Endothelial cell (in vitro differentiated cells): ENCODE measurements at places on chromosomes 7 and 10.

DNA sequence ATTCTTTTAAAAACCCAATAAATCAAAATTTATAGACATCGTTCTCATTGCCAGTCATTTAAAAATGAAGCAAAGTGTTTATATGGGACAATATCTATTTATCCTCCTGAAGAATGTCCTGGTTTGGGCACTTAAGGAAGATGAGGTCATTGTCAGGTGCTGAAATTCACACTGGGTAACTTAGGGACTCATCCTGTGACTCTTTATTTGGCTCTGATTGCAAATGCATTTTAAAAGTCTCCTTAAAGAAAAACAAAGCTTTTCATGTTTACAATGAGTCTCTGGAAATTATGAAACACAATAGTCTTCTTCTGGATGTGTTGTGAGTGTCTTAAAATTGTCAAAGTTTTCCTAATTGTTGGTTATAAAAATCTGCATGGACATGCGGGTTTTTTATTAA, 69.5 kb upstream of the GPR158 start:
- no peak for DNase-seq

DNA sequence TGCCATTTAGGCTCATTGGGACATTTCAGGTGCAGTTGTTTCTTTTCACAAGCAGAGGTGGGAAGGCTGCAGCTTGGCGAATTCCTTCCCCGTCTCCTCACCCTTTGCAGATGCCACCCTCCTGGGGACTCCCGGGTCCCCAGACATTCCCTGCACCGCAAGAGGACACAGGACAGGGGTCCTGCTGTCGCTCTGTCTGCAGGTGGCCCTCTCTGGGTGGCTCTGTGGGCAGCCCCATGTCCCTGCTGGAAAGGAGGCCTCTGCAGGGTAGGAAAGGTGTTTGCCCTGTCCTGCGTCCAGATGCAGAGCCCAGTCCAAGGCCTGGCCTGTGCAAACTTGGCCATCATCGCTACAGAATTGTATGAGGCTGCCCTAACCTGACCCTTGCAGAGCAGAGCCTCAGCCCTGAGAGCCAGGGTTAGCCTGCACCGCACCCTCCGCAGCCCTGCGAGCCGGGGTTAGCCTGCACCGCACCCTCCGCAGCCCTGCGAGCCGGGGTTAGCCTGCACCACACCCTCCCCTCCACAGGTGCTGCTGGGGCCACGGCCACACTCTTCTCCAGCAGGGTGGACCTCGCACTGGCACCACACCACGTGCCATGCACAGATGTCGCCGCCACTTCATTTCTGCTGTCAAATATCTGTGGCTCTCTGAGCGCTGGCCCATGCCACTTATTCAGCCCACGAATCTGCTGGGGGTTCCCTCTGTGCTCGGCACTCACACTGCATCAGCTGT, 61.0 kb downstream of the CFAP46 start:
- no peak for DNase-seq

DNA sequence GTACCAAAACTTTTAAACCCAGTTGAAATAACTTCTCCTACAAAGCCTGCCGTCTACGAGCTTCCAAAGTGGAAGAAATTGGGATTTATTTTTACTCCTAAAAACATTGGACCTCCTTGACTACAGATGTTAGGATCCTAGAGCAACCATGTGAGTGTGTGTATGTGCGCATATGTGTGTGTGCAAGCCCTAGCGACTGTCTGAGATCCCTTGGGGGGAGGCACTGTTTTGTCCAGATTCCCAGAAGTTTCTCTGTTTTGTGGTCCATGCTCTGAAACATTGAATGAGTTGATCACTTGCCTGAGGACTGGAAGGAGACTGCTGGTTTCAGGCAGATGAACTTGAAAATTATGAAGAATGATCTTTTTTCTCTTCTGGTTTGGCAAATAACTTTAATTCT, 312.3 kb upstream of the ZNF32 start:
- no peak for DNase-seq

DNA sequence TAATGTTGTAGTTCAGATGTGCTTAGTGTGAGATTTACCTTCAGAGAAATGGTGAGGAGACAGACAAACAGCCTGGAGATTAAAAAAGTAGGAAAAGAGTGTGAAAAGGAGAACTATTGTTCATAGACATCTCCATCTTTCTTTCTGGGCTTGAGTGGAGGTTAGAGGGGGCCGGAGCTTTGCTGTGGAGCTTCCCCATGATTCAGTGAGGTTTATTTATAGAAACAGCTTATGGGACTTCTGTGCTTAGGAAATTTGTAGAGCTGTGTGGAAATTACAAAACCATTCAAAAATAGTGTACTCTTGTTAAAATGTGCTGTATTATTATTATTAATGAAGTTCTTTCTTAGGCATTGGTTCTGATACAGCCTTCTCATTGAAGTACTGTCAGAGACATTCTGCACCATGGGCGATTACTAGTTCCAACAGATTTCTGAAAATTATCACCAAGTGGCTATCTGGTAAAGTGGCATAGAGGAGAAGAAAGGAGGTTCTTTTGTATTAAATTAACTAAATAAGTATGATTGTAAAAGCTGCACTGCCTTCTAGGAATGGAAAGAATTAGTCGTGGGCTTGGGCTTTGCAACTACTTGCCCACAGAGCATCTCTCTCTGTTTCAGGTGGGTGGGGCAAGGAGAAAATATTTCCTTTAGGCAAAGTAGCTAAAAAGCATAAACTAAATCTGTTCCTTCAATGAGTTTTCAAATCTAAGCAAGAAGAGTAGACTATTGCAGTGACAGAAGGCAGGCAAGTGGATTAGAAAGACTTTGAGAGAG, 8.7 kb upstream of the TCAF1 start:
- DNase-seq, result no peak

- DNase-seq, result no peak
These were observed 337.5 kb upstream of the CNTNAP2 start for GRCh38 chr7:145779140-145779539.

DNA sequence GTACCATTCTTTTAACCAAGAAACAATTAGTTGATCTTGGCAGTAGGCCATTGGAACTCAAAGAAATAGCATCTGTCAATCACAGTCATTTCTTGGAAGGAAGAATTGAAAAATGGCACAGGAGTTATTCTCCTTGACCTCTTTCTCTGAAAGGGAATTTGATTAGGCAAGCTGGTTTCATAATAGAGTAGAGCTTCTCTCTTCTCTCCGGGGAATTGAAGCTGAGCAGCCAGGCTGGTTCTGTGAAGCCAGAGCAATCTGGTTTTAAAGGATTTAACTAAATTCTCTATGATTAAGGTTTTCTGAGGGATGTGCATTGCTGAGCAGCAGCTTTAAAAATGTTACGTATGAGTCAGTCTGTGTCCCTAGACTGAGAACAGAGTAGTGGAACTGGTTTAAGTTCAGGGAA, 70.2 kb downstream of the AHCYL2 start:
- DNase-seq, result no peak

GRCh38 chr7:6317797-6318438, 45.5 kb upstream of the CYTH3 start:
- no peak for DNase-seq

GRCh38 chr10:93821051-93821772, 63.5 kb downstream of the LGI1 start:
- no peak for DNase-seq

DNA sequence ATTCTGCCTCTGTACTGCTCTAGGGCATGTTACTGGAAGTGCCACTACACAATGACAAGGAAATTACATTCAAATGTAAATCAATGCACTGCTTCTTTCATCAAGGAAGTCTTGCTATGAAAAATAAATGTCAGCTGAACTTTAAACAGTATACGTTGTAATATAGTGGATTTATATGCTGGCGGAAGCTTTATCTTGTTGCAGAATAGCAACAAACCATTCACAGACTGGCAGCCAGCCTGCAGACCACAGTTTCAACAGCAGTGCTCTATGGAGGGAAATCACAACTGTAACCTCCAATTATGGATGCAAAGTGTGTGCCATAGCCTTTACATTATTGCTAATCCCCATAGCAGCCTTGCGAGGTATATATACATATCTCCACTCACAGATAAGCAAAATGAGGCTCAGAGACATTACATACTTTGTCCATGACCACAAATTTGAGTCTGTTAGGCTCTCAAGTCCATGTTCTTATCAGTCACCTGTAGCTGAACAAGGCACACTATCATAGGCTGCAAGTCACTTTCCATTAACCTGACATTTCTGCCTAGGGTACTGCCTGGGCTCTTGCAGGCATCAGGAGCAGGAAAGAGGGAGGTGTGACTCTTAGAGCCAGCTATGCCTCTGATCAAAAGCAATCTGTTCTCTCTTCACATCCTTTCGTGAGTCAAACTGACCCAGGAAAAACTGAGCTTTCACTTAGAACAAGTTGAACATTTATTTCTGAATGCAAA, 22.6 kb downstream of the COL28A1 start:
- DNase-seq, result no peak

- DNase-seq, result no peak
These were observed 35.4 kb upstream of the INHBA start for GRCh38 chr7:41738336-41738735.

GRCh38 chr10:878895-879294, 52.6 kb downstream of the LARP4B start:
- DNase-seq, result no peak

DNA sequence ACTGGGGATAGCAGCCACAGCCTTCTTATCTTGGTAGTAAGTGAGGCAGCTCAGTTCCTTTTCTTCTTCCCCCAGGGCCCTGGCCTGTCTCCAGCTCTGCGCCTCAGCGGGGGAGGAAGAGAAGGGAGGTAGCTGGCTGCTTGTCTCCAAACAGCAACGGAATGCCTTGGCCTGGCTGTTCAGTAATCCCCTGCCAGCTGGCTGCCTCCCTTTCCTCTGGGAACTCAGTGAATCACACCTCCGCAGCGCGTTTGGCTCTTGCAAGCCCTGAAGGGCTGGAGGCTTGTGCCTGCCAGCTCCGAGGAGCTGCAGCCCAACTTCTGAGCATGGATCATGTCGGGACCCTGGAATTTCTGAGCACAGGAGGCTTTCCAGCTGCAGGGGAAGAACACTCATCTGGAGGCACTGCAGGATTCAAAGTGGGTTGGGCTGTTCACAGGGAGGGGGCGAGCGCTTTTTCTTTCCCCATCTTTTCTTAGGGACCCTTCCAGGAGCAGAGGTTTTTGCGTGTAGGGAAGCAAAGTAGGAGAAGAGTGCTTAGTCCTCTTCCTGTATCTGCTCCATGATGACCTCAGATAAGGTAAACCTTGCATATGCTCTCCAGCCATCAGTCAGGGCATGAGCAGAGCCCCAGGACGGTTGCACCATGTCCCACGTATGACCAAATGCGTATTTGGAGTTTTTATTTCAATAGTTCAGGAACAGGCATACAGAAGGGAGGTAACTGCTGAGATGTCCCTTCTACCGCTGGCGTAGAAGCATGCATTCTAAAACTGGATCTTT, 253.2 kb upstream of the INHBA start:
- DNase-seq, result peak; percentile 47

DNA sequence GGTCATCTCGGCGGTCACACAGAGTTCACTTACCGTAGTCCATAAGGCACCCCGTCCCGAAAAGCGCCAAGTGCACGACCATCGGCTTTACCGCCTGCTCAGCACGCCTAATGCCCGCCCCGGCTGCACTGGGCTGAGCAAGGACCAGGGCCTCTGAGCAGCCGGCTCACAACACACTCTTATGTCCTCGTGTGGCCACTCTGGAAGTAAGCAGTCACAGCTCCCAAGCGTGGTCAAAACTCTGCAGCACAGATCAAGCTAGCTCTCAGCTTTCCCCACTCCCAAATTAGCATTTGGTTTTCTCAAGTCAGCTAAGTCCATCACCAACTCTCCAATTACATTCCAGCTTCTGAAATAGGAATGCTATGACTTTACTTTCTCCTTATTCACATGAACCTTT, 57.7 kb downstream of the MAD1L1 start:
- DNase-seq, result no peak

DNA sequence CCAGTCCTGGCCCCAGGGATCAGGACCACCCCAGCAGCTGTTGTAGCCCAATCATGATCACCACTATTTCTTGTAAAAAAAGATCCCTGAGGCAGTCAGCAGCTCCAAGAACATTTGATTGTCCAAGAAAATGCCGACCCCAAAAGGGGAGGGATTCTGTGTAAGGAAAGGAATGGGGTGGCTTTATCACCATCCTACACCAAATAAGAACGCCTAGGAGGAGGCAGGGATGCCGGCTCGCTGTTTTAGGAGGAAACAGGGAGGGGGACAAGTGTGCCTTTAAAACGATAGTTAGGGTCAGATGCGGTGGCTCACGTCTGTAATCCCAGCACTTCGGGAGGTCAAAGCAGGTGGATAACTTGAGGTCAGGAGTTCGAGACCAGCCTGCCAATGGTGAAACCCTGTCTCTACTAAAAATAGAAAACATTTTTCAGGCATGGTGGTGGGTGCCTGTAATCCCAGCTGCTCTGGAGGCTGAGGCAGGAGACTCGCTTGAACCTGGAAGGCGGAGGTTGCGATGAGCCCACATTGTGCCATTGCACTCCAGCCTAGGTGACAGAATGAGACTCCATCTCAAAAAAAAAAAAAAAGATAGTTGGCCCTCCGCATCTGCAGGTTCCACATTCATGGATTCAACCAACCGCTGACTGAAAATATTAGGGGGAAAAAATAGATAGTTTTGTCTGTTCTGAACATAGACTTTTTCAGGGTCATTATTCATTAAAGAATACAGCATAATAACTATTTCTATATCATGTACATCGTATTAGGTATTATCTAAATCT, 63.6 kb downstream of the PDIA4 start:
- no peak for DNase-seq

GRCh38 chr7:136104269-136104603, 127.1 kb upstream of the MTPN start:
- no peak for DNase-seq

GRCh38 chr7:135994466-135995205, 17.5 kb upstream of the MTPN start:
- no peak for DNase-seq

GRCh38 chr7:98085674-98086073, 21.0 kb upstream of the LMTK2 start:
- no peak for DNase-seq

DNA sequence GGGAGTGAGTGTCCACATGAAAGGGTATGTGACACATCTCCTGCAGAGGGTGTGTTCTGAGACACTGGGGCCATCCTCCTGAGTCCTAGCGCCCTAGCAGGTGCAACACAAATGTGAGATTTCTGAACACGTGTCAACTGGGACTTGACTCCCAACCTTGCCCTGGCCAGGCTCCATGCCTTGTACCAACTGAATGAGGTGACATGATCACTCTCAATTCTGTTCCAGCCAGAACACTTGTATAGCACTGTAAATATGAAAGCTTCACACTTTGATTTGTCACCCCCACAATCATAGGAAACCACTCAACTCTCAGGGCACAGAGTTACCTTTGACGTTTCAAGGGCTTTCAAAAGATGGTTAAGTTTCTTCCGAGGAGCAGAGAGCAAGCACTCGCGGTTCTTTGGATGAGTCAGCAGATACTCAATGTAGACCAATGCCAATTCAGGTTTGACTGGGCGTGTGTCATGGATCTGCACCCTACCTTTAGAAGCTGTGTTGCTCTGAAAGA, 48.6 kb downstream of the NCAPG2 start:
- DNase-seq, result no peak

DNA sequence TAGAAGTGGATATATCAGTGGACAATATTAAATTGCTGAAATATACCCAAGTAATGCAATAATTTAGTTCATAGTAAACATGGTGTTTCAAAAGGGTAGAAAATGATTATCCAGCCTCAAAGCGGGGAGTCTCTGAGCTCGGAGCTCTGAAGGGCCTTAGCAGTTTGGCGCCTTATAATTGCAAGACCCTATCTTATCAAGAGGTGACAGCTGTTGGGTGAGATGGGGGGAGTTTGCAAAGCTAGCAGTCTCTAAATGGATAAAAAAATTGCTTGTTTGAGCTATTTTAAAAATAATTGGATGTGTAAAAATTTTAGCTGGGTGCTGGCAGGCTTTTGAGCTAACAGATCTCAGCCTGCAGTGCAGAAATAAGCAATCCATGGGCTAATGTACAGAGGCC, 219.2 kb downstream of the CCSER2 start:
- DNase-seq, result no peak
